ENCODE measurements at places on chromosomes 12 and 14.

DNA sequence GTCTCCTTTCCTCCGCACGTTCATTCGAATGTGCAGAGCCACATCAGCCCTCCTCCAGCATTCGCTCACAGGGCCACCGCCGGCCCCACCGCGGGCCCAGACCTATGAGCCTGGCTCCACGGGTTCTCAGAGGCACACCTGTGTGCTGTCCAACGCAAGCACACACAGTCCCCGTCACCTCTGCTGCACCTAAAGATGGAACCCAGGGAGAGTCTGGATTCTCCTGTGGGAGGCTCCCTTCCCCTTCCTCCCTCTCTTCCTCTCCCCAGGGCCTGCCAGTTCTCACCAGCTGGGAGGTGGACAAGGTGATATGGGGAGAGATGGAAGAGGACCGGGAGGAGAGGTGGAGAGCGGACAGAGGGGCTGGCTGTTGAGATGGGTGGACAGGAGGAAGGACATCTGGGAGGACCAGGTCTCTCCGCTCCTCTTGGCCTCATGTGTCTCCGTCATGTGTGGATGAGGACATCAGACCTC lies 4.9 kb upstream of the AQP6 start:
- no peak for DNase-seq

- no peak for DNase-seq
These were observed 5.5 kb downstream of the SP7 start for GRCh38 chr12:53330671-53331070.

DNA sequence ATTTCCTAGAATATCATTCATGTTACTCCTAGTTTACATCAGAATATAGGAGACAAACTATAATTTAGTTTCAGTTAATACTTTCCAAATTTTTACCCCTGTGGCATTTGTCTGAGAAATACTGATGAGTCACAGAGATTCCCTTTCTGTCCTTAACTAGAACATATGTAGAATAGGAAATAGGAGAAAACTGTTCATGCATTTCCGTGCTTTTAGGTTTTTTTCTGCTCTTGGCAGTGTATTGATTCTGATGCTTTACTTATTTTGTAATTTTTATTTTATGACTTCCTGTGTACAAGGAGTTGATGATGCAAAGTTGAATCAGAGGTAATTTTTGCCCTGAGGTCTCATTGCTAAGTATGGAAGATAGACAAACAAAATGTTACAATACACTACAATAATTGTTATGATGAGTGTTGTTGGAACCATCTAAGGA lies 23.0 kb downstream of the MNAT1 start:
- no peak for DNase-seq

- DNase-seq: no peak
These were observed 40.8 kb downstream of the RPS6KA5 start for GRCh38 chr14:91019673-91020072.

DNA sequence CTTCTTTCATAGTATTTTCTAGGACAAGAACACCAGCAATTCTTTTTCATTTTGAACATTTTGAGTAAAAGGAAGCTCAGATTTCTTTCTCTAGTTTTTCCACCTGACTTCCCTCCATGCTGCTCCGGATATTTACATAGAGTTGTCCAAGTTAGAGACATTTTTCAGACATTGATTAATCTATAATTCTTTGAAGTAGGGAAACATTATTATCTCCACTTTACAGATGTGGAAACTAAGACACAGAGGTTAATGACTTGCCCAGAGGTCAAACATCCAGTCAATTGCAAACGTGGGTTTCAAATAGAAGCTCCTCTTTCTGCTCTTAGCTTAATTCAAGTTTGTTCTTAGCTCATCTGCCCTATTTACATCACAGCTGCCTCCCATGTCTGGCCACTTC lies 138.3 kb downstream of the EGLN3 start:
- DNase-seq: no peak

DNA sequence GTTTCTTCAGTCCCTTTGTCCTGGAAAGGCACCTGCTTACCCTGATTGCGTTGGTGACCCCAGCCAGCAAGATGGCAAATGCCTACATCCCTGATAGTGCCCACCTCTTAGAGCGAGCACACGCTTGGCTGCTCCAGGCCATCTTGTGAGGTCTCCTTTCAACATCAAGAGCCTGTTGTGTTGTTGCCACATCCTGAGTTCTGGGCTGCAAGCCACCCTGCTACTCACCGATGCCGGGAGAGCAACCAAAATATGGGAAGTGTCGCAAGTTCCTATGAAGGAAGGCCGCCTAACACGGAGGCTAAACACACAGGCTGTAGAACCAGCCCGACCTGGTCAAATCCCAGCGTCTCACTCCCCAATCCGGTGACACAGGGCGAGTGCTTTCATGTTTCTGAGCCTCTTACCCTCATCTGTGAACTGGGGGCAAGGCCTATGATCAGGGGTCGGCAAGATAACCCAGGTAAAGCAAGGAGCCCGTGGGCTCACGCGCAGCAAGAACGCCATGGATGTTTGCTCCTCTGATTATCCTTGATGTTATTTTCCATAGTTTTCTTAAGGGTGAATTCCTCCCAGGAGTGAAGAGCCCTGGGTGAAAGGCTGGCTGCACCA lies 98.4 kb downstream of the LGMN start:
- DNase-seq: no peak

- no peak for DNase-seq
These were observed 10.3 kb upstream of the FERMT2 start for GRCh38 chr14:52961060-52961639.

GRCh38 chr14:28767853-28768741 lies 1.5 kb downstream of the FOXG1 start:
- no peak for DNase-seq

DNA sequence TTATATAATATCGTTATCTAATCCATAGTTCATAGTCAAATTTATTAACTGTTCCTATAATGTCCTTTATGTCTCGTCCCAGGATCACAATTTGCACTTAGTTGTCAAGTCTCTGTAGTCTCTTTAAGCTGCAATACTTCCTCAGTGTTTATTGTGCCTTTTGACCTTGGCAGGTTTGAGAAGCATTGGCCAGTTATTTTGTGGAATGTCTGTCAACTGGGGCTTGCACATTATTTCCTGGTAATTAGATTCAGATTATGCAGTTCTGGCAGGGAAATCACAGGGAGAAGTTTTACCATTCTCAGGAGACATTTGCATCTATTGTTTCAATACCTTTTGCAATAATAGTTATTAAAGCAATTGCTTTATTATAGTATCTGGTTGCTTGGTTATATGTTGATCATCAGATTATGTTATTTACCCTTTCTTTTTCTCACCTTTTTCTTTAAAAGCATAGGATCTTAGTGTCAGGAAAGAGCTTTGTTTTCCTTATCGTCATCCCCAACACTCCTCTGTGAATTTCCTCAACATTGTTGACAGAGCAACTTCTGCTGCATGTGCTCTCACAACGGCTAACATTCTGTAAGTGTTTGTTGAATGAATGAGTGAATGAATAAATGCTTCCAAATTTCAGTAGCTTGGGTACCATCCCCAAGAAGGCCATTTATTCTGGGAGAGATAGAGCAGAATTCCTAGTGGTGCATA lies 3.7 kb upstream of the ART4 start:
- no peak for DNase-seq

- DNase-seq: no peak
These were observed 115.0 kb downstream of the BTG1 start for GRCh38 chr12:92030618-92031017.

GRCh38 chr12:66667906-66668305 lies 11.0 kb downstream of the GRIP1 start:
- no peak for DNase-seq

GRCh38 chr12:6273541-6274230 lies 36.8 kb upstream of the PLEKHG6 start:
- DNase-seq: no peak

DNA sequence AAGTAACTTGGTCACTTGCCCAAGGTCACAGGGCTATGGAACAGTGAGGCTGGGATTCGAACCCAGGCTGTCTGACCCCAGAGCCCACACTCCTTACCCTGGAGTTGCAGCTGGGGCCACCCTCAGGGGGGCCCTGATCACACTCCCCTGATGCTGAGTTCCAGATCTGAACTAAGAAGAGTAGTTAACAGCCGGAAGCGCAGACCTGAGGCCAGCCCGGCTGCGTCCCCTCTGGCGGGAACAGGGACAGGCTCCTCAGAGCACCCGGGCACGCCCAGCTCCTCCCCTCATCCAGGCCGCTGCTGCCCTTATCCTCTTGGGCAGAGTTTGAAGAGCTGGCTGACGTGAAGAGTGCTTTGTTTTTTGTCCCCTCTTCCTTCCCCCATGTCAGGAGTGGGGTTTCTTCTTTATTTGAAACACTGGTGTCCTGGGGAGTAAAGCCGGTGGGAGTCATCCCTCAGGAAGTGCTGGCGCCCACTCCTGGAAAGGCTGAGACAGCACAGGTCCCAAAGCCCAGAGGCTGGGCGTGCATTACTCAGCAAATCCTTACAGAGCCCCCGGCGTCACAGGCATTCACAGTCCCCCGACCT lies 8.7 kb downstream of the PHB2 start:
- DNase-seq: no peak

GRCh38 chr12:107032266-107032665 lies 45.3 kb upstream of the MTERF2 start:
- DNase-seq: no peak

DNA sequence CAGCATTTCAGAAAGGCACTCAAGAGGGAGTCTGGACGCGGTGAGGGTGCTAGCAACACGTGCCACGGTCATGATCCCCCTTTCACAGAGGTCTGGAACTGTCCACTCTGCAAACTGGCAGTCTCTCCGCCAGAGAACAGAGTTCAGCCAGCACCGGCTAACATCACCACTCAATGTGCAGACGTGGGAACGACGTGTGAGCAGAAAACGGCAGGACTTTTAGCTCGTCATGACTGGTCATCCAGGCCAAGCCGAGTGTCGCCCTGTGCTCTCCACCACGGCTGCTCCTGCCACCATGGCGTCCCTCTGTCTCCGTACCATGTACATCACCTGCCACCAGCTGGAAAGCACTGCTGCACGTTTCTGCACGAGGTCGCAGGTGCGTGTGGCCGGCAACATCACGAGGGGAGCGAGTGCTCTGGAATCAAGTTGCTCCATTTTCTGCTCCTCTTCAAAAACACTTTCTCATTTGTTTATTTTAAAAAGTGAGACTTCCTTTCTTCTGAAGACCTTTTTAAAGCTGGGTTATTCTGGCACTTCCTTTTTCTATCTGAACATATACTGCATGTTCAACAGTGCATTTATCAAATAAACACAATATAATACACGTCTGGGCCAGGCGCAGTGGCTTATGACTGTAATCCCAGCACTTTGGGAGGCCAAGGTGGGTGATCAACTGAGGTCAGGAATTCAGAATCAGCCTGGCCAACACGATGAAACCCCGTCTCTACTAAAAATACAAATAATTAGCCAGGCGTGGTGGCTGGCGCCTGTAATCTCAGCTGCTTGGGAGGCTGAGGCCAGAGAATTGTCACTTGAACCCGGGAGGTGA lies 28.0 kb downstream of the SLC15A4 start:
- DNase-seq: no peak

DNA sequence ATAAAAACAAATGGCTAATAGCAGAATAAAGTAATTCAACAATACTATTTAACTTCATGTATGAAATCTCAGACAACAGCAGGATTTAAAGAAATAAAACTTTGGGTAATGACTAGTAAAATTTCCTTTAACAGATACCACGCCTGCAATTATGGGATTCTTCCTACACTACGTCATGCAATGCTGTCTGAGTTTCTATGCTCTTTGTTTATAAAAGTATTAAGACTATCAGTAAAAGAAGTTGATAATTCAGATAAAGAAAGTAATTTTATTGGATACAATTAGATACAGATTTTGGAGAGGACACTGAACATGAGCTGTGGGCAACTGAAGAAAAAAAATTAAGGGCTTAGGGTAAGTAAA lies 308.4 kb upstream of the LRFN5 start:
- DNase-seq: no peak

- peak; percentile 66 for DNase-seq
These were observed 67.2 kb downstream of the BTG1 start for GRCh38 chr12:92078167-92079053.

DNA sequence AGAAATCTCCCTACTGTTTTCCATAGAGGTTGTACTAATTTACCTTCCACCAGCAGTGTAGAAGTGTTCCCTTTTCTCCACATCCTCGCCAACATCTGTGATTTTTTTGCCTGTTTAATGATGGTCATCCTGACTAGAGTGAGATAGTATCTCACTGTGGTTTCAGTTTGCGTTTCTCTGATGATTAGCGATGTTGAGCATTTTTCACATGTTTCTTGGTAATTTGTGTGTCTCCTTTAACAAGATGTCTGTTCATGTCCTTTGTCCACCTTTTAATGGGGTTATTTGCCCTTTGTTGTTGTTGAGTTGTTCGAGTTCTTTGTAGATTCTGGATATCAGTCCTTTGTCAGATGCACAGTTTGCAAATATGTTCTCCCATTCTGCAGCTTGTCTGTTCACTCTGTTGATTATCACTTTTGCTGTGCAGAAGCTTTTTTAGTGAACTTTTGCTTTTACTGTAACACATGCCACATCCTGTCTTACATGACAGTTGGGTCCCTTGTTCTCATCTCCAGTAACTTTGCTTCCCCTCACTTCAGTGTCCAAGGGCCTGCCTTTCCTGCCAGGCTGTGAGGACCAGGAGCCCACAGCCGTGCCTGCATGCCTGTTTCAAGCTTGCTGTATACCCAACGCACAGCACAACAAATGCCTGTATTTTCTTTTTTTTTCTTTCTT lies 64.9 kb downstream of the SPRING1 start:
- no peak for DNase-seq

- no peak for DNase-seq
These were observed 615.9 kb upstream of the MIS18BP1 start for GRCh38 chr14:45868863-45869262.

DNA sequence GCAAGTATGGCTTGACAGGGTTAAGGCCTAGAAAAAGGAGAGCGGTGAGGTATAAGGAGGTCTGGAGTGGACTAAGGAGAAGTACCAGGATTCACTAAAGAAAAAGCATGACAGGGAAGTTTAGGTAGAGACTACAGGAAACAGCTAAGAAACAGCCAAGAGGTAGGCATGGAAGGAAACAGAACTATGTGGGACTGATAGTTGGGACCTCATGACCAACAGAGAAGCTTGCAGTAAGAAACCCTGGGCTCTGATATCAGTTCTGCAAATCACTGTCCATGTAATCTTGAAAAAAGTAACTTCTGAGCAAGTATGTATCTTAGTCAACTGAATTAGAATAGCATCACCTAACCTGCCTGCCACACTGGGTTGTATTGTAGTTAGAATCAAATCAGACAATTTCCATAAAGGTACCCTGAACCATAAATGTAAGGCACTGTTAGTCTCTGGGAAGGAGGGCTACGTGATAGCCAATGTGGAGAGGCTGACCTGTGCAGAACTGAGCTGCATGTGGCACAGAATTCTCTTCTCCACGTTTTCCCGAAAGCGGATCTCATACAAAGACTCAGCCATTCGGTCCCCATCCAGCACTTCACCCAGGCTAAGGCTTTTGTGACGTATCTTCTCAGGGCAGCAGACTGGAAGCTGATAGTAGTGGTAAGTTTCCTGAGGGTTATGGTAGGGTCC lies 912 bp downstream of the TM9SF1 start:
- DNase-seq: no peak

GRCh38 chr14:50599700-50600444 lies 39.9 kb downstream of the ATL1 start:
- peak; percentile 10 for DNase-seq

Data from epithelial cell of proximal tubule (primary cell).